ENCODE measurements at places on chromosomes 12 and 14.
A peak's percentile ranks its signal among the peaks of the same experiment; 100 is the strongest.

DNA sequence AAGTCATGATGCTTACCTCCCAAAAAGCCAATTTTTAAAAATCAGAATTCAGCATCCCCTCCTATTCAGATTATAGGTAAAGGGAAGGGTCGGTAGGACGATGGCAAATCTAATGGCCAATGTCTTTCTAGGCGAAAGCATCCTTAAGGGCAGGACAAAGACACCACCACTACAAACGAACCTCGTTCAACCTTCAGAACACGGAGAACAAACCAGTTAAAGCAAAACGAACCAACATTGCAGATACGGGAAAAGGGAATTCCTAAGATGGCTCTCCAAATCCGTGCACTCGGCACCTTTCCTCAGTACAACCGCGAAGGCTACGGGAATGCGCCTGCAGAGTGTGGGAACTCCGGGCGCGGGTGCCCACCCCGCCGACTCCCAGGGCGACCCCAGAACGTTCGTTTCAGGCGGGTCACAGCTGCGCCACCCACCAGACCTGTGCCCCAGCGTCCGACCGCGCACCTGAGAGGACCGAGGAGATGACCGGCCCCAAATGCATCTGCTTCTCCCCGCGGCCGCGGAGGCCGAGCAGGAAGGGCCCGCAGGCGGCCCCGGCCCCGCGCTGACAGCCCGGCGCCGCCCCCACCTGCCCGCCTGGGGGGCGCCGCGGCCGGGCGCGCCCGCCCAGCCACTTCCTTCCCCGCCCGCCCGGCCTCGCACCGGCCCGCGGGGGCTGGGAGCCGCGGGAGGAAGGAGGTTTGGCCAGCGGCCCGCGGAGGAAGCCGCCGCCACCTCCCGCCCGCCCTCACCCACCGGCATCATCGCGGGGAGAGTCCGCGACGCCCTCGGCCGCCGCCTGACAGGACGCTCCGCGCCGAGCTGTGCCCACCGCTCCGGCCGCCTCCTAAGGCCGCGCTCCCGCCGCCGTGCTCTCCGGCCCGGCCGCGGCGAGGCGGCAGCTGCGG, 578 bp downstream of the PPP1R13B start:
- peak; percentile 54 for DNase-seq

DNA sequence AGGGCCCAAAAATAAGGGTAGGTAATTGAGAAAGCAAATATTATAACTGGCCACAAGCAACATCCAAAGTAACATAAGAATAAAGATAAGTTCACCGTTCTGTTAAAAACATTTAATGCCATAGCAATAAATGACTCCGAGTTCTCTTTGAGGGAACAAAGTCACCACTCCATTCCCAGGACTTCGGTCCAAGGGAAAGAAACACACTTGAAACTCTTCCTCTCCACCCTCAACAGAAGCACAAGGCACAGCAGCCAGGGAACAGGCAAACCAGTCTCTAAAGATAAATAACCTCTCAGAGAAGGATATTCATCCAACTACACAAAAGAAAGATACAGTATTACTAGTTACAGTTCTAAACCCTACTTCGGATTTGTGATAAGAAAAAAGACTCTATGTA, 2.5 kb downstream of the SETD3 start:
- no peak for DNase-seq

- DNase-seq: no peak
Observed at GRCh38 chr14:69328765-69329164, 68.8 kb downstream of the GALNT16 start.

DNA sequence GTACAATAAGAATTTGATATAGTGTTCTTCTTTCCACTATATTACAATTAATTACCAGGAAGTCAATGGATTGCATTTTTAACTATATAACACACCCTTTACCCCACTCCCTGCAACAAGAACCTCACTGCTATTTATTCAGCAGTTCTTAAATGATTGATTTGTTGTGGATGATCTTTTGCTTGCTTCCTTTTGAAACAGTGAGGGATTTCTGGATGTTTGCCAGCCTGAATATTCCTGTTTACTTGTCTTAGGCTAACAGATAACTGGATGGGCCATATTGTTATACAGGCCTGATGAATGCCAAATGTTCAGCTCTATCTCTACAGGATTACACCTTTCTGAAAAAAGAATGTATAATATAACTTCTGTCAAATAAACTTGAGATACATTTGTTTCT, 497.6 kb downstream of the APAF1 start:
- no peak for DNase-seq

GRCh38 chr12:2961705-2962104, 2.5 kb downstream of the TEAD4 start:
- DNase-seq: no peak

DNA sequence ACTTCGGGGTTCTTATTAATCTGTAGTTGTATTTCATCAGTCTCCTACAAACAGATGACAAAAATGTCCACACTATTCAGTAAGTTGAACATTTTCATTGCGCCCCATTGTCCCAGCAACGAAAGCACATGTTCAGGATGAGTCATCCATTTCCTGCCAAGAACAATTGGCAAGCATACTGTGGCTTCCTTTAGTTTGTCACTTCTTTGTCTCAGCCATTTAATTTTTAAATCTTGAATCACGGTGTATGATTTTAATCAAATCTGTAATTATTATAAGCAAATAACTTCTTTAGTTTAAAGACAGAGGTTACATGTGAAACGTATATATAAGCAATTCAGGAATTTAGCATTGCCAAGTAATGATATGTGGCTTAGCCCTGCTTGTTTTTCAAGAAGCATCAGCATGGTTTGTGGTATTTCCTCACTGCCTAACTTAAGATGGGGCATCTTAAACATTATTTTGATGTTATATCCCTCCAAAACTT, 211.3 kb upstream of the KRR1 start:
- peak; percentile 97 for DNase-seq

GRCh38 chr12:32312049-32312670, 87.2 kb upstream of the FGD4 start:
- DNase-seq: peak; percentile 88

GRCh38 chr12:124804011-124804621, 59.5 kb downstream of the SCARB1 start:
- DNase-seq: peak; percentile 19

- no peak for DNase-seq
Observed at GRCh38 chr12:21774358-21775132, at the start of gene KCNJ8. KCNJ8 (minus strand) TSS chr12:21774706; CDS start chr12:21773616, 1,090 bp downstream.

DNA sequence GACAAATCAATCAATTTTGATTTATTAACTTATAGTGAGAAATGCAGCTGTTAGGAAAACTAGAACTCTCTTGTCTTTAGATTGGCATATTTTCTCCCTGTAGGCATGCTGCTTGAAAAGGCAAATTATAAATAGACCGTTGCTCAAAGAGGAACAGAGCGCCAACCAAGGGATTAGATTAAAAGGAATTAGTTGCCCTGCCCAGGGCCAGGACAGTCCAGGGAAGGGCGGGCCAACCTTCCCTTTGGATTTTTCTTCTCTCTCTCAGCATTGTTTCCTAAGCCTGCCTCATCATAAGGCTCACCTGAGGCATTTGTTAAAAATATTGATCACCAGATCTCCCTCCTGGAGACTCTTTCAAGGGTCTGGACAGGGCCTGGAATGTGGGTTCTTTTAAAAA, 8.6 kb downstream of the CIPC start:
- DNase-seq: no peak

GRCh38 chr12:66648033-66648735, 30.7 kb downstream of the GRIP1 start:
- no peak for DNase-seq

- no peak for DNase-seq
Observed at GRCh38 chr12:32693036-32693435, 13.9 kb downstream of the DNM1L start.

- no peak for DNase-seq
Observed at GRCh38 chr12:86521870-86522269, 265.7 kb upstream of the MGAT4C start.
